ENCODE measurements at places on chromosomes 5 and 9. TPM values are rescaled to one million over a fixed set of nuclear protein-coding genes. Genes with fewer than 3 reads are reported as not detected.

RAB3C gene
- total RNA-seq: not detected

CDKN2B gene
- total RNA-seq: 10.4 TPM

PITX1 gene
- total RNA-seq: 4.1 TPM

CD274 gene
- 1.6 TPM for total RNA-seq

ADAMTSL2 gene
- total RNA-seq: under 0.01 TPM

ELOVL7 gene
- total RNA-seq: 0.09 TPM
